ENCODE measurements at places on chromosomes 3 and 15.

- DNase-seq = no peak
Measured at GRCh38 chr3:150319900-150320299, 88.2 kb upstream of the TSC22D2 start.

DNA sequence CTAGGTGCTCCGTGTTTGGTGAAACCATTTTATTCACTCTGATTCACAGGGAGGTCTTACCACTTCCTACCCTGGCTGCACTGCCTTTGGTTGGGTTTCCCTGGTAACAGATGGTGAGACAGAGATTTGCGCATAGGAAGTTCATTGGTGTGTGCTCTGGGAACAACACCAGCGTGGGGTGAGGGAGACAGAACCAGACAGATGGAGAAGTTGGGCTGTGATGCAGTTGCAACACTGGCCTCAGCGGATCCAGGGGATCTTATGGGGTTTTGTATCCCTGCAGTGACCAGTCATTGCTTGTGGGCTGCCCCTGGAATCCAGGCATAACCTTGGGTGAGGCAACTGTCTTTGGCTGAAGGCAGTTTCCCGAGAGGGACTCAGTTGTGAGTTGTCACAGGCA is 12.5 kb upstream of the IL16 start:
- DNase-seq = no peak

DNA sequence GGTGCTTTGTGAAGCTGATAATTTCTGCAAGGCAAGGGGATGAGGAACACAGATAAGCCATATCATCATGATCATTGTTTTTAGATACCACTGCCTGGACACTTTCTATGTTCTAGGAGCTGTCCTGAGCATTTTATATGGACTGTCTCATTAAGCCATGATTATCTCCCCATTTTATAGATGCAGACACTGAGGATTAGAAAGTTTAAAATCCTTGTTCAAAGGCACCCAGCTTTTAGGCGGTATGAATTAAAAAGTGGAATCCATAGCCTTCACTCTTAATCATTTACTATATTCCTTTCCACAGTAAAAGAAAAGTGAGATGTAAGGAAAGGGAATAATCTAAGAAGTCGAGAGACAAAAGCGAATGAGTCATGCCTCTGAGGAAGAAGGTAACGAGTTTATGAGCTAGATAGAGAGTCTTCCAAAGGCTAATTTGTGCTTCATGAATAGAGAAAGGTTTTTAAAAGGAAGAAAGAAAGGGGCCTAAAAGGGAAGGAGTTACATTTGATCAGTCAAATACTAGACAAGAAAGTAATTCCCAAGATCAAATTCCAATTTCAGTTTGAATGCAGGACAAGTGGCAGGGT is 856.0 kb downstream of the FHIT start:
- no peak for DNase-seq

DNA sequence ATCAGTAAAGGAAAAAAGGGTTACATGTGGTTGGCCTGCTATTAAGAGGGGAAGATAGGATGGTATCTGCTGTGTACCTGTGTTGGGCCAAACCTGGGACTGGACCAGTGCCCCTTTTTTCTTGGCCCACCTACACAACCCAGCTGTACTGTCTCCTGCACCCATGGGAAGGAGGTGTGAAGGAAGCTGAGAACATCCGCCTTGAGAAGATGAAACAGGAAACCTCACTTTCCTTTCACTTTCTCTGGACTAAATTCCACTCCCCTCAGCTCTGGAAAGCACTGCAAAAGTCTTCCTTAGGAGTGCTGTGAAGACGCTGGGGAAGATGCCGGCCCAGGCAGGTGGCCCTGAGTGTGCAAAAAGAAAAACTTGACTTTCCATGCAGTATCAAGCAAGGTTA is 37.6 kb downstream of the LRRN1 start:
- no peak for DNase-seq

GRCh38 chr3:63976161-63976871 is 47.0 kb downstream of the PSMD6 start:
- no peak for DNase-seq

DNA sequence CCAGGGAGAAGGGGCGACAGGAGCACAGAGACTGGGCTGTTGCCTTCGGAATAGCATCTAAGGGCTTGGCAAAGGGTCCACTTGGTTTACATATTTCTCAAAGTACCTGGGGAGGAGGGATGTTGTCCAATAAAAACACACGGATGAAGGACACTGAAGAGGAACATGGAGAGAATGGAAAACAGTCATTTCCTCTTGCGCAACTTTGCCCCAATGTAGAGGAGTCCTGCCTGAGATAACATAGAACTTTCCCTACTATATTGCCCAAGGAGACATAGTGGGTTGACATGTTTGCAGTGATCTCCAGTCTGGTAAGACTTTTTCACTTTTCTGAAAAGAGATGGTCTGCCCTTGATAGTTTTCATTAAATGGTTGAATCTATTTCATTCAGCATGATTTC is 468.8 kb upstream of the SUCLG2 start:
- DNase-seq = no peak

GRCh38 chr3:111712294-111713167 is 117.4 kb upstream of the ZBED2 start:
- DNase-seq = no peak
